ENCODE measurements at places on chromosomes 5 and 9. TPM values are rescaled to one million over a fixed set of nuclear protein-coding genes. Genes with fewer than 3 reads are reported as not detected.
A peak's percentile ranks its signal among the peaks of the same experiment; 100 is the strongest.

- peak; percentile 62 for DNase-seq
Measured at GRCh38 chr5:40436535-40437237, 243.0 kb upstream of the PTGER4 start.

GRCh38 chr9:137032858-137033257, 970 bp upstream of the FUT7 start:
- DNase-seq: no peak

GRCh38 chr5:72268753-72269410, 51.2 kb downstream of the MRPS27 start:
- peak; percentile 67 for DNase-seq

DNA sequence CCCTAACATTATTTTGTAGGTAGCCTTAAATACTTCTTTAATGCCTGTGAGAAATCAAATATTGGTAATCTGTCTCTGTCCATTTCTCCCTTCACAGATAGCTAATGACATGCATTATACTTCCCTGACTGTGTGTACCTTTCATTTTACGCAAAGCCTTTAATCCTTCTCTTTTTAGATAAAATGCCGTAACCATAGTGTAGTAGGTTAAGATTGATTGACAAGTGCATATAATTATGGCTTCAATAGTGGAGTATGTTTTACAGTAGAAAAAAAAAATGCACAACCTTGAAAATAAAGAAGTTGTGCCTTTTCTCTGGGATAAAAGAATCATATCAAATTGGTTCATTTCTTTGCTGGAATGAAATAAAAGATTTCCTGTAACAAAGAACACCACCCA, 559.6 kb upstream of the GRAMD2B start:
- DNase-seq: no peak

Gene FOXD4L4
- total RNA-seq: not detected

Gene OLFML2A
- 9.1 TPM for total RNA-seq
